Lower lobe of right lung (tissue), 2 donors: ENCODE measurements at places on chromosomes 2 and 18.
A peak's percentile ranks its signal among the peaks of the same experiment; 100 is the strongest.

GRCh38 chr18:57209713-57210106, 62.8 kb downstream of the BOD1L2 start:
- DNase-seq = no peak

DNA sequence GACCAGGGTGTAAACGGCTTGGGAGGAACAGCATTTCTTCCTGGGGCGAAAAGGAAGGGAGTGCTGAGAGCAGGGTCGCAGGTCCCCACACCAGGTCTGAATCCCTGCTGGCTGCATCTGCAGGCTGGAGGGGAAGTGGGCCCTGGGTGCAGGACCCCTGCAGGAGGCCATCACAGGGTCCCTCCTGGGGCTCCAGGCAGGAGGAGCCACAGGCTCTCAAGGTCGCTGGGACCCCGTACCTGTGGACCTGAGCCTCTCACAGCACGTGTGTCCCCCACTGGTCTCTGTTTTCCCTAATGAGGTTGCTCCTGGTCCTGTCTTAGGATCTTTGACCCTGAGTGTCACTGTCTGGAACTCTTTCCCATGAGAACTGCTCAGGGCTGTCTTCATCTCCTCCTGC, 147.8 kb upstream of the ZNF236 start:
- DNase-seq = no peak

GRCh38 chr2:133204421-133204820, 363.8 kb downstream of the NCKAP5 start:
- DNase-seq = no peak

GRCh38 chr18:58180738-58181353, 136.8 kb downstream of the NEDD4L start:
- DNase-seq = no peak

DNA sequence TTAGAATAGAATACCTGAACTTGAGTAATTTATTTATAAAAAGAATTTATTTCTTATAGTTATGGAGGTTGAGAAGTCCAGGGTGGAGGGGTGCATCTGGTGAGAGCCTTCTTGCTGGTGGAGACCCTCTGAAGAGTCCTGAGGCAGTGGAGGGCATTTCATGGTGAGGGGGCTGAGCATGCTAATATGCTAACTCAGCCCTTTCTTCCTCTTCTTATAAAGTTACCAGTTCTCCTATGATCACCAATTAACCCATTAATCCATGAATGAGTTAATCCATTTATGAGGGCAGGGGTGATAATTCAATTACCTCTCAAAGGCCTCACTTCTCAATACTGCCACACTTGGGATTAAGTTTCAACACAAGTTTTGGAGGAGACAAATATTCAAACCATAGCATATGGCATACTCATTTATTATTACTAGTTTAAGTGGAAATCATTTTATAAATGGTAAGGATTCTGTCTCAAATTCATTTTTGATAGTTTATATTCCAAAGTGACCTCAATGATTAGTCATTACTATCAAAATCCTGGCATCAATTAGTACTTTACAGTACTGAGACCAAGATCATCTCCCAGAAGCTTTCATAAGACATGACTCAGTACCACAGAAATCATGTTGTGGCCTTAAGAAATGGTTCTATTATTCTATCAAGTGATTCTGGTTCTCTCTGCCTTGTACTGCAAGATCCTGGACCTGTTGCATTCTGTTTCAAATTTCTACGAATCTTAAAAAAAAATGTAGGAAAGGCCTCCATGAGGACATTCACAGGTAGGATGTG, 5.5 kb downstream of the ZNF396 start:
- no peak for DNase-seq

- no peak for DNase-seq
These were observed 184.8 kb upstream of the STON1 start for GRCh38 chr2:48345176-48345575.

GRCh38 chr2:221677688-221678087, 105.6 kb upstream of the EPHA4 start:
- DNase-seq = no peak

DNA sequence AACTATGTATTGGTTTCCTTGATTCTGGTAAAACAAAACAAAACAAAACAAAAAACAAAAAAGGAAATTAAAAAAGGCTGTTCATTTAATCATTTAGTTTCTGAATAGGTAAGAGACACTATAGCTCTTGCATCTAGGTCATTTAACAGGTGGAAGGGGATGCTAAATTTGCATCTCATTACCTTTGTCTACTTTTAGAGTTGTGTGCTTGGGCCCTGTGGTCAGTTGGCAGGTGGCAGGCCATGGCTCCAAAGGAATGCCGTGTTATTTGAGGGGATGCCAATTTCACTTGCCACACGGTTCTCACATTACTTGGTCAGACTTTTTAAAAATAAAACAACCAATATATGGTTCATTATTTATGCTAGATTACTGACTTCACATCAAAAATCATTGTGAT, 9.2 kb downstream of the GALNT13 start:
- no peak for DNase-seq

DNA sequence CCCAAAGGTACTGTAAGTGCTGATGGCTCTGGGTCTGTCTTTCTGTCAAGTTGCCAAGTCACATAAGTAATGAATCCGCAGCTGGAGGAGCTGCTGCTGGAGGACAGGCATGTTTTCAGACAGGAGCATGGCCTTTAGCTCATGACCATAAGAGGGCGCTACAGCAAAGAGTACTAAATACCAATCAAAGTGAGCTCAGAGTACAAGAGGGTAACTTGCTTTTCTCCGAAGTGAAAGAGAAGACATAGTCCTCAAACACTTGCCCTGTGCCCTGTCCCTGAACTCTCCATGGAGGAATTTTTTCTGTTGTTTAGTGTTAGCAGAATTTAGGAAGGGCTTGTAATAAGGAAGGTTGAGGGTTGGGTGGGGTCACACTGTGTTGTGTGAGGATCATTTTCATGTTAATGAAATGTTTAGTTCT, 58.0 kb upstream of the EML6 start:
- DNase-seq = no peak

- DNase-seq = peak; percentile 57
These were observed 21.6 kb downstream of the CRIM1 start for GRCh38 chr2:36376992-36377738.

GRCh38 chr2:190649035-190649797, at the start of gene NAB1:
Gene NAB1, plus strand, starts transcription at chr2:190649083. Its CDS starts 10,094 bp downstream, at chr2:190659177.
- DNase-seq = peak; percentile 75

- DNase-seq = no peak
These were observed 7.3 kb upstream of the TPO start for GRCh38 chr2:1405967-1406366.

- no peak for DNase-seq
These were observed 194.9 kb upstream of the HNMT start for GRCh38 chr2:137769406-137769805.

GRCh38 chr2:23426263-23426905, 41.4 kb downstream of the KLHL29 start:
- no peak for DNase-seq

GRCh38 chr2:8086796-8087479, 594.9 kb upstream of the ID2 start:
- DNase-seq = no peak

- no peak for DNase-seq
These were observed 101.8 kb downstream of the MRPS9 start for GRCh38 chr2:105139556-105140239.

GRCh38 chr2:136901732-136902131, 136.4 kb downstream of the THSD7B start:
- DNase-seq = no peak

GRCh38 chr2:127398239-127398590, 10.4 kb upstream of the MAP3K2 start:
- DNase-seq = peak; percentile 72

DNA sequence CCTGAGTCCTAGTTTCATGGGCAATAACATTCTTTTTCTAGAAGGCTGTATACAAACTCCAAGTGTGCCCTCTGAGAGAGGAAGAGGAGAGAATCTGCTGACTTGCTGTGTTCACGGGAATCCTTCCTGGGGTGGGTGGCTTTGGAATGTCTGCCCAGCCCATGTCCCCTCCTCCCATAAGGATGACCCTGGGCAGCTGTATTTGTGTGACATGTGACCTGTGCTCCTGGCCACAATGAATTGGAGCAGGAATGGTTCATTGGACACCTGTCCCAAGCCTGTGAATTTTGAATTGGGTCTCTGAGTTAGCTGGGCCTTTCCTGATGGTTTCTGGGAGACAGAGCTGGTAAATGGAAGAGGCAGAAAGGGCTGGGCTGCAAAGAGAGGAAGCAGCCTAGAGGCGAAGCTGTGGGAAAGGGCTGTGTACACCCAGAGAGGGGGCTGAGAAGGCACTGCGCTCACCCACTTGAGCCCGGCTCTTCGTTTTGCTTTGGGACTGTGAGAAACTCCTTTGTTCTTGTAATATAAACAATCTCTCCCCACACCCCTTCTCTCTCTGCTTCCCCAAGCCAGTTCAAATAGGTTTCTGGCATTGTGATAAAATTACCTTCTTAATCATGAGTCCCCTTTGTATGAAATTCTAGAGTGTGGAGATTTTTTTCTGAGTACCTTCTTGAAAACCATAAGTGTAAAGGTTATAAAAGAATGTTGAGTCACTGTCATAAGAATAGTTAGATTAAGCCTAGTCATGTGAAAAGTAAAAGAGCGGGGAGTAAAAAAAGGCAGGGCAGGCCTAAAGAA, 49.8 kb downstream of the SLC4A5 start:
- DNase-seq = no peak
